ENCODE measurements at places on chromosomes 2 and 18. TPM values are rescaled to one million over a fixed set of nuclear protein-coding genes. Genes with fewer than 3 reads are reported as not detected.

DNA sequence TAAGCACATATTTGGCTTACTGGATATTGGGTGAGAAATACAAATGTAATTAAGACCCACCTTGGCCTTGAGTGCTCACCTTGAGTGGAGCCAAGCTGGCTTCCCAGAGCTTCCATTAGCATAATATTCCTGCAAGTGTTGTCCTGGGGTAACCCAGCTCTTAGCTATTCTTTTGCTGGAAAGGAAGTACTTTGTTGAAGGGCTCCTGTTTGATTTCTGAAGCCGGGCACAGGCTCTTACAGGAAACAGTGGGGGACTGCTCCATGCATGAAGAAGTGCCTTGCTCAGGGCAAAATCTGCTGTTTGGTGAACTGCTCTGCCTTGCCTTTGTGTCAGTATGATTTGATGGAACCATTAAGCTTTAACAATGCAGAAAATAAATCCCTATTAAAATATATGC is 325.4 kb downstream of the SMAD2 start:
- H3K27me3 ChIP-seq, result no peaks in the 10 kb centered on the region
- H3K4me1 ChIP-seq, result no peaks in the 10 kb centered on the region
- H3K36me3 ChIP-seq, result no peaks in the 10 kb centered on the region
- no peak overlapping the region for H3K4me3 ChIP-seq
- peak; percentile 79 for DNase-seq

GRCh38 chr18:9095297-9096006 is 7.0 kb upstream of the NDUFV2 start:
- no peak overlapping the region for H3K4me3 ChIP-seq
- peaks cover 6% of the 10 kb centered on the region for H3K4me1 ChIP-seq
- DNase-seq, result no peak
- no peaks in the 10 kb centered on the region for H3K36me3 ChIP-seq
- peak overlapping the region; percentile 79 for H3K27ac ChIP-seq

- H3K4me3 ChIP-seq, result peak within 1 kb of the TSS; percentile 32
- peaks cover 12% of the 10 kb centered on the region for H3K4me1 ChIP-seq
- H3K27ac ChIP-seq, result no peak within 1 kb of the TSS
- no peaks in the 10 kb centered on the region for H3K27me3 ChIP-seq
- no peaks in the 10 kb centered on the region for H3K36me3 ChIP-seq
Observed at GRCh38 chr2:68365087-68365486, at the start of gene PLEK. TSS of gene PLEK (plus strand) at chr2:68365282. CDS start at chr2:68365352, 70 bp downstream.

DNA sequence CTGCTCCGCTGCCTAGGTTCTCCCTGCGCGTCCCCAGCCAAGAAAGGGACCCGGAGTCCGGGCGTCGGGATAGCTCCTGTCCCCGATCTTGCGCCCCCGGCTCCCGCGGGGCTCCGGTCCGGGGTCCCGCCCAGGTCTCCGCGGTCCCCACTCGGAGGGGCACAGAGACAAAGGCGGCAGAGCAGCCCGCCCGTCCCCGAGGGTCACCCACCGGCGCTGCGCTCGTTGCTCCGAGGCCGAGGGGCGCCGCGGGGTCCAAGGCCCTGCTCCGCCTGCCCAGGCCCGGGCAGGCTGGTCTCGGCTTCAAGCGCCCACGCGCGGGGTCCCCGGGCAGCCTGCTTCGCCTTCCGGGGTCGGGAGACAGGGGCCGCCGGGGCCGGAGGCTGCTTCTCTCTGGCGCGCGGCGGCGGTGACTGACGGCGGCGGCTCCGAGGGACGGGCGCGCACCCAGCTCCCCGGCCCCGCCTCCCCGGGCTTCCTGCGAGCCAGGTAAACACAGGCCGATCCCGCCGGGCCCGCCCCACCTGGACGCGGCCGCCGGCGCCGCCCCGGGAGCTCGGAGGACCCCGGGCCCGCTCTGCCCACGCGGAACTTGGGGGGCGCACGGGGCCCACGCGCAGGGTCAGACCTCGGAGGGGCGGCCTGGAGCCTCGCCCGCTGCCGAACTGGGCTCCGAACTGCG is at the start of gene MBP:
Gene MBP, minus strand, starts transcription at position 415 of the 682 bp plus-strand sequence. CDS start 27,522 bp downstream, outside the sequence.
- no peak for DNase-seq
- H3K4me1 ChIP-seq, result peaks cover 68% of the 10 kb centered on the region
- peaks cover 5% of the 10 kb centered on the region for H3K27me3 ChIP-seq
- no peaks in the 10 kb centered on the region for H3K36me3 ChIP-seq
- H3K27ac ChIP-seq, result peak within 1 kb of the TSS; percentile 86

- H3K27me3 ChIP-seq, result no peaks in the 10 kb centered on the region
- H3K4me1 ChIP-seq, result no peaks in the 10 kb centered on the region
- DNase-seq, result no peak
- H3K36me3 ChIP-seq, result no peaks in the 10 kb centered on the region
- H3K27ac ChIP-seq, result no peak overlapping the region
- no peak overlapping the region for H3K4me3 ChIP-seq
Observed at GRCh38 chr2:221088506-221088905, 483.6 kb downstream of the EPHA4 start.

GRCh38 chr18:79560042-79560860 is 119.4 kb upstream of the CTDP1 start:
- peaks cover 1% of the 10 kb centered on the region for H3K27me3 ChIP-seq
- H3K27ac ChIP-seq, result no peak overlapping the region
- no peaks in the 10 kb centered on the region for H3K36me3 ChIP-seq
- DNase-seq, result no peak
- peaks cover 2% of the 10 kb centered on the region for H3K4me1 ChIP-seq

- H3K27ac ChIP-seq, result no peak overlapping the region
- H3K4me3 ChIP-seq, result no peak overlapping the region
- H3K4me1 ChIP-seq, result peaks cover 4% of the 10 kb centered on the region
Observed at GRCh38 chr2:152046940-152047339, 51.9 kb downstream of the CACNB4 start.

DNA sequence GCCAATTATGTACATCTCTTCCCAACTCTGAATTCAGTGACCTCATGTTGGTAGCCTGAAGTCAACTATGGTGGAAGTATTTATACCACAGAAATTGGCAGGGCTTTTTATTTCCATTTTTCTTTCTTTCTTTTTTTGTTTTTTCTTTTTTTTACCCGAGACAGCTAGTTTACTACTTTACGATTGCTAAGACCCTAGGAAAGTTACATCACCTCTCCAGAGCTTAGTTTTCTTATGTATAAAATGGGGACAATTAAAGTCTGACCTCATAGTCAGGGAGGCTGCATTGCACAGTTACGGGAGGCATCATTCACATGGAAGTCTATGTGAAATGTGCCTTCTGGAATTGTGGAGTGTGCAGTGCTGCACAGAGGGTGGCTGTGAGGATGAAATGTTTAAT is 194.3 kb downstream of the MTX2 start:
- no peak overlapping the region for H3K4me3 ChIP-seq
- H3K36me3 ChIP-seq, result no peaks in the 10 kb centered on the region
- DNase-seq, result no peak
- H3K27me3 ChIP-seq, result peaks cover 9% of the 10 kb centered on the region

GRCh38 chr2:241759067-241759807 is 17.4 kb upstream of the GAL3ST2 start:
- no peaks in the 10 kb centered on the region for H3K4me1 ChIP-seq
- no peak overlapping the region for H3K27ac ChIP-seq
- no peak overlapping the region for H3K4me3 ChIP-seq
- peaks cover 88% of the 10 kb centered on the region for H3K36me3 ChIP-seq

DNA sequence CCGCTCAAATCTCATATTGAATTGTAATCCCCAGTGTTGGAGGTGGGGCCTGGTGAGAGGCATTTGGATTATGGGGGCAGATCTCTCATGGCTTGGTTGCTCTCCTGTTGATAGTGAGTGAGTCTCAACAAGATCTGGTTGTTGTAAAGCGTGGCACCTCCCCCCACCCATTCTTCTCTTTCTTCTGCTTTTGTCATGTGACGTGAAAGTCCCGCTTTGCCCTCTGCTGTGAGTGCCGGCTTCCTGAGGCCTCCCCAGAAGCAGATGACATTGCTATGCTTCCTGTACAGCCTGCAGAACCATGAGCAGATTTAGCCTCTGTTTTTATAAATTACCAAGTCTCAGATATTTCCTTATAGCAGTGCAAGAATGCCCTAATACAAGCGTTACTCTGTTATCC is 673.8 kb downstream of the ADCYAP1 start:
- no peaks in the 10 kb centered on the region for H3K4me1 ChIP-seq
- no peaks in the 10 kb centered on the region for H3K27me3 ChIP-seq
- no peaks in the 10 kb centered on the region for H3K36me3 ChIP-seq
- DNase-seq, result no peak
- H3K27ac ChIP-seq, result no peak overlapping the region

DNA sequence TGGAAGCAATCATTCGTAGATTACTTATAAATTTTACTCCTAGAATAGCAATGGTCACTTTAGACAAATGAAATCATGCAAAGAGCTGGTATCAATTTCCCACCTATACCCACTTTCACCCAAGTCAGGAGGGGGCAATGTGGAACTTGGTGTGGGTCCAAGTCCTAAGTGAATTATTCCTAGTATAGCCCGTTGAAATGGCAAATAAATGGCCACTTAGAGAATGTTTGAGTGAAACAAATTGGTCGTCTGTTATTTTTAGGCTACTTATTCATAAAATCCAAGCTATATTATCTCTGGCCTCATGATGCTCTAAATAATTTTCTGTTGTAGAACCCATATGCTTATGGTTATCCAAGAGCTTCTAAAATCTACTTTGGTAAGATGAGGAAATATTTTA is 98.1 kb downstream of the MYO3B start:
- no peak for DNase-seq
- no peaks in the 10 kb centered on the region for H3K27me3 ChIP-seq
- H3K4me1 ChIP-seq, result no peaks in the 10 kb centered on the region

KCNJ13 gene
- not detected for total RNA-seq

AQP12B gene
- not detected for total RNA-seq

GPR55 gene
- total RNA-seq, result not detected

SF3B6 gene
- total RNA-seq, result 86.9 TPM

FBXO48 gene
- 0.83 TPM for total RNA-seq

PID1 gene
- total RNA-seq, result 51.1 TPM

Measured in esophagus muscularis mucosa (tissue), 4 donors.